NAMALWA (cell line): ENCODE measurements at places on chromosomes 3 and 15.

- no peak for DNase-seq
Measured at GRCh38 chr15:80801891-80802680, 22.9 kb downstream of the CEMIP start.

GRCh38 chr3:7682822-7683229, 818.8 kb upstream of the LMCD1 start:
- no peak for DNase-seq

- no peak for DNase-seq
Measured at GRCh38 chr15:39709941-39710340, 72.7 kb downstream of the FSIP1 start.

DNA sequence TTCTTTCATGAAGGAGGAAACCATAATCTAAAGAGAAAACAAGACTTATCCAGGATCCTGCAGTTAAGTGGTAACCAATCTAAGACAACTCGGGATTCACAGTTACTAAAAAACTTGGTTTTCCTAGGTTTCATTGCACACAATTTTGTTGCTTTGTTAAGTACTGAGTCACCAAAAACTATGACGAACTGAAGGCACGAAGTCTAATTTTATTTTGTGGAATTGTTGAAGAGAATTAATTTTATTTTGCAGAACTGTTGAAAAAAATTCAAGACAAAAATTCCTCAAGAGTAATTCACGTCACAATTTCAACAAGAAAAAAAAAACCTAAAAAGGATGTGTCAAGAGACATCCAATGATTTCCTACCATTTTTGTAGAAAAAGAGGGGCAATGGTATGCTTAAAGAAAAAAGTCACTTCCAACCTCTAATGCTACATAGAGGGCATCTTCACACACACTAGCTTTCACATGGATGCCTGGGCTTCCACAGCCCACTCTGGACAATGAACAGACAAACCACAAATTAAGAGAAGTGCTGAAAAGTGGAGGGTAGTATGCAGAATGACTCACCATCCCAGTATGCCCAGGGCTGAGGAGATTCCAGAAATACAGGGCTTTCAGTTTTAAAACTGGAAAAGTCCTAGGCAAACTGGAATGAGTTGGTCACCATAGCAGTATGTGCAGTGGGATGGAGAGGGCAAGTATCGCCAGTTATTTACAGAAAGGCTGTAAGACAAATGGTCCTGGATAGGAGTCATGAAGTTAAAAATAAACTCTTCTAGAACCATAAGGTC, 29.2 kb downstream of the PLOD2 start:
- no peak for DNase-seq

GRCh38 chr15:40721701-40722100, 26.7 kb downstream of the RAD51 start:
- no peak for DNase-seq

GRCh38 chr3:48502728-48503168, 1.2 kb downstream of the SHISA5 start:
- no peak for DNase-seq

- no peak for DNase-seq
Measured at GRCh38 chr3:170740726-170741591, 129.0 kb downstream of the RPL22L1 start.

GRCh38 chr3:104044002-104044401, 1322.7 kb upstream of the ALCAM start:
- DNase-seq = no peak

DNA sequence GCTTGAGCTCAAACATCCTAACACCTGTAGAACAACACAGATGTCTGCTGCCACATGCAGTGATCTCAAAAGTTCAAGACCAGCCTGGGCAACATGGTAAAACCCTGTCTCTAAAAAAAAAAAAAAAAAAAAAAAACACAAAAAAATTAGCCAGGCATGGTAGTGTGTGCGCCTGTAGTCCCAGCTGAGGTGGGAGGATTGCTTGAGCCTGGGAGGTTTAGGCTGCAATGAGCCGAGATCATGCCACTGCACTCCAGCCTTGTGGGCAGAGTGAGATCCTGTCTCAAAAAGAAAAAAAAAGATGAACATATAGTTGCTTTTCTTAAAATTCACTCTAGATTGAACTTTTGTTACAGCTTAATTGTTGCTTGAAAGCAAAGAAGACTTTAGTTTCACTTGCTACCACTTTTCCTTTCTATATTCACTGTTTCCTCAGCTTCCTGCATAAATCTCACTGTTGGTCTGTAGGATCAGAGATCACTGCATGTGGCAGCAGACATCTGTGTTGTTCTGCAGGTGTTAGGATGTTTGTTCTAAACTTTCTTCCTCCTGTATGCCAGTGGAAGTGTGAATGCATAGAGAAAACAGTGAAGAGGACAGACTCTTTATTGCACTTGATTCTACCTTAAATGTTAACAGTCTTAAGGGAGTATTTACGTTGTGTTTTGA, 12.6 kb downstream of the RAB11A start:
- DNase-seq = peak; percentile 79

GRCh38 chr3:155785662-155786295, 20.3 kb downstream of the C3orf33 start:
- DNase-seq = no peak

- no peak for DNase-seq
Measured at GRCh38 chr3:74281705-74282104, 332.8 kb downstream of the CNTN3 start.

GRCh38 chr3:27789420-27789819, 67.3 kb upstream of the EOMES start:
- no peak for DNase-seq

DNA sequence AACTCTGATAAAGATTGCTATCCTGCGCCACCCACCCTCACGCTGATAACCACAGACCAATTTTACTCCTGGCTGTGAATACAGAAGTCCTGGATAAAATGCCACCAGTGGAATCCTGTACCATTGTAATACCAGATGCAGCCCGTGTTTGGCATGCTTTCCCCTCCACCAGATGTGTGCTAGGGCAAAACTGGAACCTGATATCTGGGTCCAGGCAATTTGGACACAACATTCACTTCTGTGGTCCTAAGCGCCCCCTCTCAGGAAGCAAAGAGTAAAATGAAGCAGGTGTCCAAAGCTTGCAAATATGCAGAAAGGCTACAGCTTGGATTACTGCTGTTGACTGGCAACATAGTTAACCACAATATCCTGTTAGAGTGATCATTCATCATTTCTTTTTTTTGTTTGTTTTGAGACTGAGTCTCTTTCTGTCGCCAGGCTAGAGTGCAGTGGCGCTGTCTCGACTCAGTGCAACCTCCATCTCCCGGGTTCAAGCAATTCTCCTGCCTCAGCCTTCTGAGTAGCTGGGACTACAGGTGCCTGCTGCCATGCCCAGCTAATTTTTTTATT, 32.8 kb downstream of the LOXL1 start:
- DNase-seq = peak; percentile 89

DNA sequence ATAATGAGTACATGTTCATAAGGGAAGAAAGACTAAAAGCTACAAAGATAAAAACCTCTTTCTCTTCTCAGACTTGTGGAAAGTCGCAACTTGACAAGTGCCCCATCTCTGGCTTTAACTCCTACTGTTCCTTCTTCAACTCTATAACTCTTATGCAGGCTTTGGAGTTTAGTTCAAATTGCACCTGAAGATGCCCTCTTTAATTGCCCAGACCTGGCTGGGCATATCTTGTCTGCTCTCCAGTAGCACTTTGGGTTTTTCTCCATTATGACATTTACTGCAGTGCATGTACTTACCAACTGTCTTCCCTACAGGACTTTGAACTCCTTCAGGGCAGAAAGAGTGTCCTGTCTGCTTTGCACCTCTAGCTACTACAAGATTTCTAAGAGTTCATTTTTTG, 32.4 kb downstream of the DGKG start:
- no peak for DNase-seq

- peak; percentile 11 for DNase-seq
Measured at GRCh38 chr15:59298225-59298853, 74.3 kb downstream of the MYO1E start.

DNA sequence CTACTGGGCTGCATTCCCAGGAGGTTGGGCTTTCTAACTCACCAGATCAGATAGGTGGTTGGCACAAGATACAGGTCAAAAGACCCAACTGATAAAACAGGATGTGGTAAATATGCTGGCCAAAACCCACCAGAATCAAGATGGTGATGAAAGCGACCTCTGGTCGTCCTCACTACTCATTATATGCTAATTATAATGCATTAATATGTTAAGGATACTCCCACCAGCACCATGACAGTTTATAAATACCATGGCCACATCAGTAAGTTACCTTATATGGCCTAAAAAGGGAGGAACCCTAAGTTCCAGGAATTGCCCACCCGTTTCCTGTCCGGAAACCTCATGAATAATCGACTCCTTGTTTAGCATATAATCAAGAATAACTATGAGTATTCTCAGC, 31.6 kb downstream of the CFAP44 start:
- DNase-seq = peak; percentile 55

DNA sequence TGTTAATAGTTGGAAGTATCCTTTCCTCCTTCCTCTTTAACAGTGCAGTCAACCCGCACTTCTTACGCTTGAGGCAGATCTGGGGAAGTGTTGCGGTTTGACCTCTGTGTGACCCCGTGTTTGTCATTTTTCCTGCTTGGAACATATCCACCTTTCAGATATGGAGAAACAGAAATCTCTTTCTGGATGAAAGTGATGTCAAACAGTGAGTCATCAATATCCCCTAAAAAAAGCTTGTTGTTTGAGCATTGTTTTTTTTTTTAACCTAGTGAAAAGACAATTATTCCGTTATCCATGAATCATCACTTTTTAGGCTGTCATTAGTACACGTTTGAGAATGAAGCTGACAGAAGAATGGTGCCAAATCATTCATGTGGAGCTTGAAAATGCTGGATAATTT, 293.7 kb downstream of the ARPP21 start:
- no peak for DNase-seq

DNA sequence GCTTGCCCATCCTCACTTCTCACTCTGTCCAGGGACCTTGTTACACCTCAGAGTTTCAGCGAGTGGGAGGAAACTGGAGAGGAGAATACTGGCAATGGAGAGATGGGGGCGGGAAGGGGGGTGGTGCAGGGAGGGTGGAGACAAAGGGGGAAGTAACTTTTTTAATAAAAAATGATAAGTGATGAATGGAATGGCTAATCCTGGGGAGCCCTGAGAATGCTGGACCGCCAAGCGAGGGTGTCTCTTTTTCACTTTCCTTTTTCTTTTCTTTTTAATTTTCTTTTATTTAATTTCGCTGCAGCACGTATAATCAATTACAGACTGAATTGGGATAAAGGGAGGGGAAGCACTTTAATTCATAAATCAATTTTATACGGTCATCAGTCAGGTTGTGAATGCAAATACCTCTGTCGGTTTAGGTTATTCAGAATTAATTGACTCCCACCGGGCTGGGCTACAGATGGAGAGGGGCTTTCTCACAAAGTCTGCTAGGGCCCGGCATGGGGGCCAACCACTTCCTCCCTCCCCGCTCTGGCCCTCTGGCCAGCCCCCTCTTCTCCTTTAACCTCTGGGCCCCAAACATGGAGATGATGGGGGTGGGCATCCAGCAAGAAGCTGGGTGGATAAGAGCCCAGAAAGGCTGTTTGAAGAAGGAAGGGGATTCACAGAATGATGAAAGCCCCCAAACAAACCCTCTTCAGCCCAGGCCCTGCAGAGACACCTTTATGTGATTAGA, 106.8 kb upstream of the BOC start:
- DNase-seq = no peak

DNA sequence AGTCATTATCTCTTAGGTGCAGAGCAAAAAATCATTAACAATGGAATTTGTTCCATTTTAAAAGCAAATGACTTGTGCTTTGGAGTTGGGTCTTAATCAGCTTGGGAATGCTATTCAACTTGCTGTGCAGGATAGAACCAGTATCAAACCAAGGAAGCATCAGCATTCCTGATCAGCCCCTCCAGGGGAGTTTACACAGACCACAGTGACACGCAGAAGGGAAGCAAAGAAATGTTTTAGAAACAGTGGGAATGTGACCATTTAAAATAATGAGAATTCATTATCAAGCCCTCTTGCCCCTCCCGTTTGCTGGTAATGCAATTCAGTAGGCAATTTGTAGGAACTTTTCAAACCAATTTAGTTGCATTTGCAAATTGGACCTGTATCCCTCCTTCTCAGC, 155.1 kb downstream of the LRTM1 start:
- no peak for DNase-seq

DNA sequence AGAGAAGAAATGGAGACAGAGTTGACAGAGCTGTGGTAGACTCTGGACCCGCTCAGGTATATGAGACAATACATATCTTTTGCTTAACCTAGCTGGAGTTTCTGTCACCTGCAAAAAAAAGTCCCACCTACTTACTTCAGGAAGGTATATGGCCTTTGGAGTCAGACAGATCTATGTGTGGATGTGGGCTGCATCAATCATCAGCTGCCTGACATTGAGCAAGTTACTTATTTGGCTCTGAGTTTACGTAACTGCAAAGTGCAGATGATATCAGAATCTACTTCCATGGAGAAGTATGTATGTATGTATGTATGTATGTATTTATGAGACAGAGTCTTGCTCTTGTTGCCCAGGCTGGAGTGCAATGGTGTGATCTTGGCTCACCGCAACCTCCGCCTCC, 124.3 kb downstream of the MYLK start:
- DNase-seq = no peak

- no peak for DNase-seq
Measured at GRCh38 chr15:54197995-54198394, 219.8 kb downstream of the UNC13C start.

DNA sequence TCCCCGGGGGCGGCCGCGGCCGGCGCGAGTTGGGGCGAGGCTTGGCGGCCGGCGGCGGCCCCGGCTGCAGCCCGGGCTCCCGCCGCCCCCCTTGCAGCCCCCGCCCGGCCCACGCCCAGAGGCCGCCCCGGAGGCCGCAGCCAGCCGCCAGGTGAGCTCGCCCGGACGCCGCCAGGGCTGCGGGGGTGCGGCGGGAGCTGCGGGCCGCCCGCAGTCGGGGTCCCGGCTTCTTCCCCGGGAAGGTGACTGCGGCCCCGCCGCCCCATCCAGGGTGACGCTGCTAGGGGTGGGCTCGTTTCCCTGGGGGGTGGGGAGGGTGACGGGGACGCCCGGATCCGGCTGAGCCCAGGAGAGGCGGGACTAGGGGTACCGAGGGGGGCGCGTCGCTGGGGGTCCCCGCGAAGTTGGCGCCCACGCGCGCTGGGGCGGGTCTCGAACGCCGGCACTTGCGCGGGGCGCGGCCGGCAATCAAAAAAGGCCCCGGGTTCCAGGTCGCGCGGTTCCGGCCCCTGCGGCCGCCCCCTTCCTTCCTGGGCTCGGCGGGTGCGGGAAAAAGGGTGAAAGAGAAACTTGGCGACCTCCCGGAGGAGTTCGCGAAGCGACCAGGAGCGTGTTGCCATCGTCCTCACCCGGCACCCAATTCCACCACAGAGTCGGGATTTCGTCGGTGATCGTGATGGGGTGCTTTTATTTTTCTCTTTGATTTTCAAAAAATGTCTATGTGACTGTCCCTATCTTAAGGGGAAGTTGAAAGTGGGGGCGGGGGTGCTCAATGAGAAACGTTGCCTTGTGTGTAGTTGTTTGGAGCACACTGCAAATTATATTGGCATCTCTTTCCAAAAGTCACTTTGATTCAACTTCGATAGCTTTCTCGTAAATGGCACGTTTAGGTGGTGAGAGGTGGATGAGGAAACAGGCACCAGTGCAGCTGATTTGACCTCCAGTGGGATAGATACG, 619 bp downstream of the ATXN7 start:
- peak; percentile 42 for DNase-seq

GRCh38 chr3:168073842-168074605, 21.7 kb downstream of the GOLIM4 start:
- DNase-seq = no peak
